NCI-H1436 treated with DMSO at 0.1 percent for 48 hours (cell line): ENCODE measurements at places on chromosomes 3 and 15.
A peak's percentile ranks its signal among the peaks of the same experiment; 100 is the strongest.

GRCh38 chr3:171293142-171293782 lies 166.9 kb downstream of the TNIK start:
- no peak for DNase-seq

- no peak for DNase-seq
These were observed 141.3 kb upstream of the PDZRN3 start for GRCh38 chr3:73765878-73766545.

DNA sequence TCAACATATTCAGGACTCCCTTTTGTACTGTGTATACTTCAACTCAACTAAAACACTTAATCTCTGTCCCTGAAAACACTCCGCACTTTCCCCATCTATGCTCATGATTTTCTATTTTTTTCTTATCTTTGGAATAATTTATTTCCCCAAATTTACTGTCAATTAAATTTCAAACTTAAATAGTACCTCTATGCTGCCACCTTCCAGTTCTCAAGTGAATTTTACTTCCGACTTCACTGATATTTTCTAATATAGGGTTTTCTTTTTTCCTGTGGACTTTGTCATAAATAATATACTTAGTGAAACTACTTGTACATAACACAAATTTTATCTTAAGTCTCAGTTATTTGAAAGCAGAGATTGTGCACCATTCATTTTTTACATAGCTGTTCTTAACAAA lies 1303.3 kb downstream of the OTOL1 start:
- no peak for DNase-seq

GRCh38 chr3:114179575-114179974 lies 723 bp upstream of the DRD3 start:
- no peak for DNase-seq

DNA sequence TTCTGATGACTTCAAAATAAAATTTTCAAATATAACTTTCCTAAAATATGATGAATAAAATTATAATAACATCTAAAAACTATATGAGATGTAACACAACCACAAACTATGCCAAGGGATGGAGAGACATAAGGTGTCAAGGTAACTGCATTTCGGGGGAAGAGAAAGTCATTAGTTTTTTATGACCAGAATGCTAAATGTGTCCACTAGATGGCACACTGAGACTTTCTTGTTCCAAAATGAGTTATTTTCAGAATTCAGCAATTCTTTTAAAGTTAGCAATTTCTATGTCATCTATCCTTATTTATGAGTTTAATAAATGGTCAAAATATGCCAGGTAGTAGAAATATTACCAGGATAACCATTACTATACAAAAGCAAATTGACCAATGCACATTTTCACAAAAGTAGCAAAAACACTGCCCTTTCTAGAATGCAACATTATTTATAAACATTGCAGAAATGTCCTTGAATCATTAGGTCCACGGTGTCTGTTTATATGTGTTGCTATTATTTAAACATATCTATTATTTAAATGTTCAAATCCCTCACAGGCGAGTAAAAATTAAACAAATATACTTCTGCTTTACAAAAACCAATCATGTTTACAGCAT lies 374.2 kb downstream of the PLCL2 start:
- DNase-seq = no peak

- DNase-seq = no peak
These were observed 110.1 kb downstream of the CADM2 start for GRCh38 chr3:85068911-85069310.

- DNase-seq = no peak
These were observed 254.8 kb upstream of the TMCO5A start for GRCh38 chr15:37679627-37680026.

DNA sequence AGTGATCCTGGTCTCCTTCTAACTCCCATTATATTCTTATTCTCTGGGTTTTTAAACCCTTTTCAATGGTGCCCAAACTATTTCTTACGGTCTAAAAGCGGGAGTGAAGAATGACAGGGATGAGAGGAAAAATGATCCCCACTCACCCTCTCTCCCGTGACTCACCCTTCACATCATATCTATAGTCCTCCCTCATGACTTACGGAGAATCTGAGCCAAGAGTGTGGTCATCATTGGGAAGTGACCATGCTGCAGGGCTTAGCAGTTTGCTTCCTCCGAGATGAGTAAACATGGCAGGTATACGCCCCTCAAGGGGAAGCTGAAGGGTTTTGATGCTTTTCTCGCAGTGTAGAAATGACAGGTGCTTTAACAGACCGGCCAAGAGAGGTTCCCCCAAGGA lies 274.0 kb downstream of the RYR3 start:
- no peak for DNase-seq

DNA sequence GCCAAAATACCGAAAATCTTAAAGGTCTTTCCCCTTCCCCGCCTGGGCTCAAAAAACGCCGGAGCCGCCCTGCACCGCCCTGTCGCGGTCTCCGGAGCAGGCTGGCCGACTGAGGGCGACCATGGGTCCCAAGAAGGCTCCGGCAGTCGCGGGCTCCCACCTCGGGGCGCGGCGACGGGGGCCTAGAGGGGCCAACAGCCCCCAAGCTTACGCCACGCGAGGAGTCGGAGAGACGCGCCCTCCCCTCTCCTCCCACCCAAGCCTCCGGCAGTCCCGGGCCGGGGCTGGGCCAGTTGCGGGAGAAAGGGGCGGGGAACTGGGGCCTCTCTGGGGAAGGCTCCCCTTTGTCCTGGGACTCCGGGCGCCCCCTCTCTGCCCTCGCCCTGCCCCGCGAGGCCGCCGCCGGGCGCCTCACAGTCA lies 69.2 kb downstream of the GOLGA8B start:
- no peak for DNase-seq

GRCh38 chr3:52345521-52346109 lies 29.5 kb downstream of the DNAH1 start:
- no peak for DNase-seq

- DNase-seq = no peak
These were observed 545.4 kb upstream of the IL12A start for GRCh38 chr3:159443266-159443665.

GRCh38 chr3:100873611-100874010 lies 119.6 kb downstream of the ABI3BP start:
- DNase-seq = no peak

GRCh38 chr3:17149076-17149475 lies 264.3 kb downstream of the PLCL2 start:
- no peak for DNase-seq

DNA sequence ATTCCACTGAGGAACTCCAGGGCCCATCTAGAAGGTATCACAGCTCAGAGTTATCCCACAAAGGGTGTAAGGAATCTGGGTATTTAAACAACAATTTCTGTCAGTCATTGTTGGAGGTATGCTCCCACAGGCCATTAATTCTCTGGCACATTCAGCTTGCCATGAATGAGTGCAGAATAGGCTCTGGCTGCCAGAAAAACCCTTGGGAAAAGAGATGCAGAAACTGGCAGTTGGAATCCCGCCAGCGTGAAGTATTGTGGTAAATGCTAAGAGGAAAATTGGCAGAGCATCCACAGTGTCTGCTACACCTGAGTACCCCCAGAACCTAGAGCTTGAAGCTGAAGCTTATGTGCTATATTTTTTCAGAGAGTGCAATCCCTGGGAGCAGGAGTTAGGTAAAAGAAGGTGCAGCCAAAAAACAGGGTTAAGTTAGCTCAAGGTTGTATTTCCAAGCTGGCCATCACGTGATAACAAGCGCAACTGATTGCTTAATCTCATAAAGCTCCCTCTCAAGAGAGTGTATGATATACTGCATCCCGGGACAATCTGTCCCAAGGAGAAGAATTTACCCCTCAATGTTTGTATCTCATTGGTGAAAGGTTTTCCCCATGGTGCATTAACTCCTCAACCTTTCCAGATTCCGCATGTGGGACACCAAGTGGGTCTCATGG lies 94.2 kb upstream of the ACP3 start:
- DNase-seq = peak; percentile 76

- peak; percentile 33 for DNase-seq
These were observed 68.8 kb upstream of the DLG1 start for GRCh38 chr3:197367081-197367780.

GRCh38 chr15:100383302-100384107 lies 41.7 kb upstream of the ADAMTS17 start:
- DNase-seq = no peak

DNA sequence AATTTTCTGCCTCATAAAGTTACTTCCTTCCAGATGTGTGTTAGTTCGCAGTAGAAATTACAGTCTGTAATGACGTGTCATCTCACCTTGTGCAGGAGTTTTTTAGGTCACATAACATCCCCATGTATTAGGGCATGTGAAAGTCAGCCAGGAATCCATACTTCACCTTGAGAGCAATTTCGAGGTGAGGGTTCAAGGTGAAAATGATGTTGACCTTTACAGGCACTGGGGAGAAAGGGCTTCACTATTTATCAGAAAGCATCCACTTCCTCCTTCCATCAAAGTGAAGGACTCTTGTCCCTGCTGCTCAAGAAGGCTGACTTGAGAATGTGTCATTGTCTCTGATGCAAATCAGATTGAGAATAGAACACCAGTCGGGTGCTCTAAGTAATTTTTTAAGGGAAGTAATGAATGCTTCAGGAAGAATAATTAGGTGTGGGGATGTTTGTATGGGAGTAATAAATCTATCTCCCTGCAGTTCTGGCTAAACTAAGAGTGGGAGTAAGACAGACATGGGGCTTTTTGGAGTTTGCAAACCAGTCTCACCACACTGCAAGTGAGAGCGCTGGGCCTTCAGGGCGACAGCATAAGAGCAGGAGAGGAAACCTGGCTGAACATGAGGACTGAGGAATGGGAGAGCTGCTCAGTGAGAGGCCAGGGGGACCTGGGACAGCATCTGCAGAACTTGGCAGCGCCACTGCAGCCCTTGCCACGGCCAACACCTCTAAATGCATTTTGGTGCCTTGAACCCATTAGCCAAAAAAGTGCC lies 85.9 kb upstream of the IL12A start:
- DNase-seq = no peak
